Tibial nerve (tissue), 4 donors: ENCODE measurements at places on chromosomes 1 and 21.
A peak's percentile ranks its signal among the peaks of the same experiment; 100 is the strongest.

- no peak for DNase-seq
Observed at GRCh38 chr1:177981200-177981599, 11.3 kb upstream of the SEC16B start.

GRCh38 chr1:103108376-103109150 is at the start of gene COL11A1:
TSS of gene COL11A1 (minus strand) at chr1:103108522. CDS start at chr1:103108178, 344 bp downstream.
- DNase-seq = no peak

DNA sequence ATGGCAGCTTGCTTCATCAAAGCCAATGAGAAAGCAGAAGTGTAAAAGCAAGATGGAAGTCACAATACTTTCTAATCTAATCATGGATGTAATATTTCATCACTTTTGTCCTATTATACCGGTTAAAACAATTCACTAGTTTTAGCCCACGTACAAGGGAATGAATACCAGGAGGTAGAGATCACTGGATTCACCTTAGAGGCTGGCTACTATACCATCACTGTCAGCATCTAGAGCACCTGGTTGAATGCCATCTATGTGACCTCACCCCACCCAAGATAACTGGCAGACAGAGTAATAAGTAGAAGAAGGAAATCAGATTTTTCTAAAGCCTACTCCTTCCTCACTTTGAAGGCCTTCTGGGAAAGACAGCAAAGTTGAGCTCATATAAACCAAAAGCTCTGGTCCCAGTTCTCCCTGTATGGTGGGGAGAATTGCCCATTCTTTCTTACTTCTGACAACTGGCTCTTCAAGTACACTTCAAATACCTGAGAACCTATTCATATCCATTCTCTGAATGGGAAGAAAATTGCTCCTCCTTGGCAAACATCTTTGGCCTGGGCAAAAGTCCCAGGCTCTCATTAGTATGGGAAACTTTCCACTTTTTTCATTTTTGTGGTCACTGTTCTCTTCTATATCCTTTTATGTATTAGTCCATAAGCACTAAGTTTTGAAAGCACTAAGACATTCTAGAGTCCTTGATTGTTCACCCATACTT is 24.8 kb downstream of the HSD3B1 start:
- DNase-seq = no peak

- DNase-seq = no peak
Observed at GRCh38 chr1:234782105-234782751, 172.2 kb upstream of the IRF2BP2 start.

DNA sequence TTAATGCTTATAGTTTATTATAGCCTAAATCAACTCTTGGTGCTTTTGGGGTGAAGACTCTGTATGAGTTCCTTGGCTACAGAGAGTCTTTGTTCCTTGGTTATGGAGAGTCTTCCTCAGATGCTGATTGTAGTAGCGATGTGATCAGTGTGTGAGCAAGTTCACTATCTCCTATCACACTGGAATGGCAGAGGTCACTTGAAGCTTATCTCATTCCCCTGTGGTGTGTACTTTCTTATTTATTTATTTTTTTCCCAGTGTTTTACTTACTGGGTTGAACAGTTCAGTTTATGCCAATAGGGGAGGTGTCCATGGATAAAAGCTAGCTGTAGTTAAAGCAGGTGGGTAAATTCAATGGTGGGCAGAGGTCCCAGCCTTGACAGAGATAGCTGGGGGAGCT is 20.1 kb upstream of the MAB21L3 start:
- DNase-seq = no peak

DNA sequence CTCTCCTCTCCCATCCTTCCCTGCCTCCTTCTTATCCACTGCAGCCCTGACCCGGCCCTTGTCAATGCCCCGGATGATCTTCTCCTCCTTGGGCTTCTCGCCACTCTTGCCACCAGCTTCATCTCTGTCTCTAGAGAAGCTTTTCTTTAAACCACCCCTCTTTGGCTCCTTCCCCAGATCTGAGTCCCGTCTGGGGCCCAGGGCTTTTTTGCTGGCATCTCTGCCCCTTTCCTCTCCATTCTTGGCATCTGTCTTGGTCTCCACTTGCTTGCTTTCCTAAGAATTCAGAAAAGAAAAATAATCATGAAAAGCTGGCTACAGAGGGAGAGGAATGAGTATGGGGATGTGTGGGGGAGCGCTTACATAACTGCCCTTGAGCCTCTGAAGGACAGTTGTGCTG is 11.8 kb downstream of the SHISA4 start:
- no peak for DNase-seq

- DNase-seq = no peak
Observed at GRCh38 chr1:100631015-100631551, 88.5 kb upstream of the VCAM1 start.

DNA sequence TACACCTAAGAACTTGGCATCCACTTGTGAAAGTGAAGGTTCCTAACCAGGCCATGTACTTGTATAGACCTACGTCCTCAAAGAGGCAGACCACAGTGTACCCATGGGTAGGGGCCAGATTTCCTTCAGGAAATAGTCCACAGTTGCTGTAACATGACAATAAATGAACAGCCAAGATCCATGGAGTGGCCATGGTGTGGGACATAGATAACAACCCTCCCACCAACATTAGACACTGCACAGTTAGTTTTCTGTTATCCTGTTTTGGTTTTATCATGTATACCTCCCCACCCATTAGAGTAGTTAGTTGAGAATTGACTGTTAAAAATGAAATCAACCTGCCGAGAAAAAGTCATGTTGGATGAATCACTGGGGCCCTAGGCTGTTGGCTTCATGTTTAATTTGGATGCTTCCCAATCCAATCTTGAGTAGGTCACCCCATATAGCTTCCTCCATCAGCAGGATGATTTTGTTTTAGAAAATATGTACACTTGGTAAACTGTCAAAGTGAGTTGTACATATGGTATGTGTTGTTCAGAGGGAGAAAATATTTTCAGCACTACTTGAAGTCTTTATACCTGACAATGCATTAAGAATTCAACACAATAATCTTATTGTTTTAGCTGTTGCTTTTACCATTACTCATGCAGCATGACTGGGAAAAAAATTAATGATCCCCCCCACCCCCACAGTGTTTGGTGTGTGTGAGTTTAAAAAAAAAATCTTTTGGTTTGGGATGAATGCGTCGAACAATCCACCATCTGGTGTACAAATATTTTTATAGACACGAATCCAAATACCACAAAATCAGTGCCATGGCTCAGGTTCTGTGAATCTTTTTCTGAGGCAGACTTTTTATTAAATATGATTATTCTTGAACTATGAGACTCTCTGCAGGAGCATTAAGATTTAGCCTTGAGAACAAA is 88.3 kb upstream of the ARHGAP29 start:
- DNase-seq = no peak

DNA sequence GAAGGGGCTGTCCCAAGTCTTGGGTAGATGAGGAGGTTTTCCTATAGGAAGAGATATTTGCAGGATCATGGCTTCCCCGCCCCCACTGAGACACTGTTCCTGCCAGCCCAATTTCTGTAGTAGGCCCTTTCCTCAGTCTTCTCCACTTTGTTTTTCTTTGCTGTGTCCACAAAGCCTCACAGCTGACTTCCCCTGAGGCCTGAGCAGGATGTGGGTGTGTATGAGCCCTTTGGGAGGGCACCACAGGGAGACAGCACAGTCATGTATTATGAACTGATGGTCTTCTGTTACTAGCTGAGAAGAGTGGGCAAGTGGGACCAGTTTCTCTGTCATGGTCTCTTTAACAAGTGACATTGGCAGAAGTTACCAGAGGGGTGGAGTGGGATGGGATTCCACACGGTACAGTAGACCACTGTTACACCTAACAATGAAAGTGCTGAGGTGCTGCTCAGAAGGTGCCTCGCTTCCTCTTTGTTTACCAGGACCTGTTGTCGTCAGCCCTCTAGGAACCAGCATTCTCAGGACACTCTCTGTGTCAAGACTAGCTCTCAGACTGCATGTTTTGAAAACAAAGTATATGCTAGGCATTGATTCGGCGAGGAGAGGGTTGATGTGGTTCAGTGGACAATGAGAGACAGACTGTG is 253.8 kb upstream of the HOOK1 start:
- DNase-seq = no peak

DNA sequence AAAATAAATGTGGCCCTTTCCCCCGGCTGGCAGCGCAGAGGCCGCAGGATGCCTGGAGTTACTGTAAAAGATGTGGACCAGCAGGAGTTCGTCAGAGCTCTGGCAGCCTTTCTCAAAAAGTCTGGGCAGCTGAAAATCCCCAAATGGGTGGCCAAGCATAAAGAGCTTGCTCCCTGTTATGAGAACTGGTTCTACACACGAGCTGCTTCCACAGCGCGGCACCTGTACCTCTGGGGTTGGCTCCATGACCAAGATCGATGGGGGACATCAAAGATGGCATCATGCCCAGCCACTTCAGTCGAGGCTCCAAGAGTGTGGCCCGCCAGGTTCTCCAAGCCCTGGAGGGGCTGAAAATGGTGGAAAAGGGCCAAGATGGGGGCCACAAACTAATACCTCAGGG is 95.9 kb downstream of the LRIG2 start:
- no peak for DNase-seq

DNA sequence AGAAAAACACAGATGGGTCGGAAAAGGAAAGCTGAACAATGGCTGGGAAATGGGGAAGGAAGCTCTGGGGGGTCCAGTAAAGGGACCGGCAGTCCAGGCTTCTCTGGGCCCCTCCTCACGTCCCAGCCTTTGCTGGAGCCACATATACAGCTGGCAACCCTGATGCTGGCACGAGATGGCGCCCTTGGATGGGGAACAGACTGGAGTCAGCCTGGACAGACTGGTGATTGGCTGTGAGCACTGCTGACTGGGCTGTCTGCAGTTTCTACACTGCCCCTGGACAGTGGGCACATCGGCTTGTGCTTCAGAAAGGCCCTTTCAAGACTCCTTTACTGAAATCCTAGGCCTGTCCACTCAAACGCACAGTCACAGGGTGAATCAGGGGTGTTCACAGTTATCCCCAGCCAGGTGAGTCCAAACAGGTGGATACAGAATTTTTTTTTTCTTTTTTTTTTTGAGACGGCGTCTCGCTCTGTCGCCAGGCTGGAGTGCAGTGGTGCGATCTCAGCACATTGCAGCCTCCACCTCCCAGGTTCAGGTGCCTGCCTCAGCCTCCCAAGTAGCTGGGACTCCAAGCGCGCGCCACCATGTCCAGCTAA is 31.1 kb upstream of the ZBTB40 start:
- peak; percentile 57 for DNase-seq

GRCh38 chr1:55848906-55849305 is 633.7 kb upstream of the USP24 start:
- no peak for DNase-seq

DNA sequence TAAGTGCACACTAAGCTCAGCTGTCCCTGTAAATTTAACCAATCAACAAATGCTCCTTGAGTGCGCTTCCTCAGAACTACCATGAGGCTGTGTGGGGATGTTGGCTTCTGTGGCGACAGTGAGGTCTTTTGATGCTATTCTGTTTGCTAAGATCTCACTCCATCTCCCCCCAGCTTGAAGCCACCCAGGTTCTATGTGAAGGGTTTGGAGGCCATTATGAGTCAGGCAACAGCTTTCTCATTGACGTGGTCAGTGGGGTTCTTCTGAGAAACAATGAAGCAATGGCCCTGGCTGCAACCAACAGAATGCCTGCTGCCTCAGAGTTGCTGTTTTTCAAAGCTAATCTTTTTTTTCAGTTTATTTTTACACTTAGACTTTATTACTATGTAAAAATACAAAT is 205.5 kb downstream of the PTBP2 start:
- DNase-seq = no peak

DNA sequence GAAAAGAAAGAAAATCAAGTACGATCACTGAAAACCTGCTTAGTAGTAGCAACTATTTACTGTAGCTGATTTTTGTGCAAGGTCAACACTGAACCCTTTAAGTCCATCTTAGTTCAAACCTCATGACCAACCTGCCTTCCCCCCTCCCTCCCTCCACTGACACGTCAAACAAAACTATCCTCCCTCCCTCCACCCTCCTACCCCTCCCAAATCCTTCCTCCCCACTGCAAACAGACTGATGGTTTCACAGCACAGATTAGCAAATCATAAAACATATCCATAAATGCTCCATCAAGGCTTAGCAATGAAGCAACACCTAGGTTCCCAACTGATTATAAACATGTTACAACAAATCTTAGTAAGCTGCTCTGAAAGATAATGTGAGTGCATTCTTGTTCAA is 164.3 kb upstream of the GREM2 start:
- DNase-seq = no peak

- DNase-seq = no peak
Observed at GRCh38 chr1:22342734-22343191, 108.9 kb upstream of the ZBTB40 start.

GRCh38 chr1:164712131-164713036 is 153.4 kb downstream of the PBX1 start:
- no peak for DNase-seq

DNA sequence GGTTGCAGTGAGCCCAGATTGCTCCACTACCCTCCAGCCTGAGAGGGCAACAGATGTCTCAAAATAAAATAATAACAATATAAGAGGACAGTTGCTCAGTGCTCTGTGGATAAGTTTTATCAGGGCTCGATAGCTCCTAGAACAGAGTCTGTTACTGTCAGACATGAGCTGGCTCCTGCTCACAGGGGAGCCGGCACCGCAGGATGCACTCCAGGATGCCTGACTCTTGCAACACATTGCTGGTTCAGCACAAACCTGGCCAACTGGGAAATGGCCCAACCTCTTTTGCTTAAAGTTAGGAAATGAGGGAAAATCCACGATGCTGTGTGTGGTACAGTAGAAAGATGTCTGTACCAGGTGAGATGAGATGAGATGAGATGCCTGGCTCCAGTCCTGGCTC is 5.8 kb upstream of the CTSE start:
- DNase-seq = peak; percentile 21

GRCh38 chr1:185478877-185479276 is 161.8 kb upstream of the IVNS1ABP start:
- DNase-seq = no peak

DNA sequence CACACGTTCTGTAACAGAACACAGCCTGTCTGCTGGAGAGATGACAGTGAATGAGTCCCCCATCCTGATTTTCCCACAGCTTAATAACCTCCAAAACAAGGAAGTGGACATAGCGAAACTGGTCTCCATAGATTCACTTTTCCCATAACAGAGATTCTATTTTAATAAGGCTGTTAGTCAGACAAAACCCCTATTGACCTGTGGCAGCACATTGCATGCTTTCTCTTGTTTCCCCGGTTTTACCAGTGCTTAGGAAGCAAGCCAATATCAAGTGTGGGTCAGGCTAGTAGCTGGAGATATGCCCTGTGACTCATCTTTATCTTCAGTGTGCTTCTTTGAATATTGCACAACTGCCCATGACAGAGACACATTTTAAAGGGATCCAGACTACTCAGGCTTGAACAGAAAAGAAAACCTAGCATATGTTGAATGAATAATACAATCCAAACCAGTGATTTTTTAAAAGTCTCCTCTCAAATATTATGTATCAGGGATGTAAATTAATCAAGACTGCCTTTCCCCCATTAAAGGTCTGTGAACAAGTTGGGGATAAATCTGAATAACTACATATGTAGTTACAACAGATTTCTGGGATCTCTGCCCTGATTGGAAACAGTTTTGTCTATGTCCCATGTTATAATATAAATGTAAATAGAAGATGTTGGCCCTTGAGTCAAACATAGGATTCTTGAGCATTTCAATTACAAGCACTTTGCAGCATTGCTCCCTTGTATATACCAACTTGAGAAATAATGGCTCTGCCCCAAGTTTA is 11.9 kb upstream of the CLDN8 start:
- DNase-seq = peak; percentile 70
